ENCODE measurements at places on chromosomes 16 and 17.

- no peak for DNase-seq
Observed at GRCh38 chr17:7947651-7948050, 15.6 kb downstream of the CNTROB start.

GRCh38 chr16:27728691-27729090, 178.7 kb downstream of the KATNIP start:
- DNase-seq, result no peak

DNA sequence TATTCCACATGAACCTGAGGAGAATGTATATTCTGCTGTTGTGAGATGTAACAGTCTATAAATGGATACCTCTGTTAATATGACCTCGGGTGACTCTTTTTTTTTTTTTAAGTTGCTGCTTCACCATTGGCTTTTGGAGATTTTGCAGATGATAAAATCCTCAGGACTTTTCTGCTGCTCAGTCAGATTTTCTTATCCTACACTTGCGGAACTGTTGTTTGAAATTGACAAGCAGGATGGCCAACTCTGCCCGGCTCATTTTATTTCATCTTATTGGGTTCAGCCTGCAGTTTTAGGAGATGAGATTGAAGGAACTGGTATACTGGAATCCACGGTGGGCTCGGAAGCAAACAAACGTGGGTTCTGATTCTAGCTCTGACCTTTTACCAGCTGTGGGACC, 19.3 kb downstream of the IL4R start:
- no peak for DNase-seq

GRCh38 chr17:520447-521182, 168.0 kb upstream of the RPH3AL start:
- DNase-seq, result no peak

- no peak for DNase-seq
Observed at GRCh38 chr17:8916466-8916865, 49.0 kb upstream of the PIK3R6 start.

- no peak for DNase-seq
Observed at GRCh38 chr17:76682296-76682695, 28.5 kb downstream of the MXRA7 start.

DNA sequence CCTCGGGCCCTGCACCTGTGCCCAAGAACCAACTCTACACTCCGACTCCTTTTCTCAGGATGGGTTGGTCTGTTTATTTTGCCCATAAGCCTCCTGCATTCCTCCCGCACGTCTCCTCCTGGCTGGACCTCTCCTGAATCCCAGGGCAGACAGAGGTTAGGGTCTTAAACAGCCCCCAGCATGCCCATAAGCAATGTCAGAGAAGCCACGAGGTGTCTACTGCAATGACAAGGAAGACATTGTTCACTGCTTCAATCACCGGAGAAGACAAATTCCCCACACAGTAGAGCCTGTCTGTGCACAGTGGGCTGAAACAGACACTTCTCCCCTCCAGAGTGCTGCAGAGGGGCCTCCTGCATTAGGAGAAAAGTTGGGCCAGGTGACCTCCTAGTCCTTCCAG, 230.6 kb upstream of the RPL38 start:
- no peak for DNase-seq

- no peak for DNase-seq
Observed at GRCh38 chr16:8127070-8127469, 463.2 kb downstream of the TMEM114 start.

DNA sequence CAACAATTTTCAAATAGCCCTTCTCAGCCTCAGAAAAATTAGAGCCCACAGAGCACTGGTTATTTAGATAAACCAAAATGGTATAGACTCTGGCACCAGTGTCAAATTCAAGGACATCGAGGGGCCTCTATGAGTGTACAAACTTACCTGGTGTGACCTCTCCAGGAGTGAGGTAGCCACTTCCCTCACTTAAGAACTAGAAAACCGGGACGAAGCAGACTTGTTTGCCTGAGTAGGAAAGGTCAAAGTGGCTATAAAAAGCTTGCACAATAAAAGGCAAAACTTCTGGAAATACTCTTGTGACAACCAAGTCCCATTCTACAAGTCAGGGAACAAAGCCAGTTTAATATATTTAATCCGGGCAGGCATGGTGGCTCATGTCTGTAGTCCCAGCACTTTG, 39.2 kb upstream of the PRSS54 start:
- no peak for DNase-seq

- no peak for DNase-seq
Observed at GRCh38 chr16:47016700-47017133, 43.2 kb upstream of the DNAJA2 start.

DNA sequence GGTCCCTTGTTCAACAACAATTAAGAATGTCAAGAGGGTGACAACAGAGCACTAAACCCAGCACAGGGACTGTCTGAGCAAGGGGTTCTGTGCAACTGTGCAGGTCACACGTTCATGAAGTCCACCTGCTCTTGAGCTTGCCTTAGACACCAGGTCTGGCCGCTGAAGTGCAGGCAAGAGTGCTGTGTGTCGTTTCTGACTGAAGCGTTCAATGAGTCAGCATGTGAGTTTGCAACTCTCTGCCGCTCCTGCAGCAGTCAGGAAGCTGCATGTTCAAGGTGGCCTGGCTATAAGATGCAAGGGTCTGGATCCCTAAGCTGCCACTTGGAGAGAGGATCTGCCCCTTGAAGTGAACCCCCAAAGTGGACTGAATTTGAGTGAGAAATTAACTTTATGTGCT, 332.7 kb upstream of the HSBP1 start:
- DNase-seq, result no peak

- DNase-seq, result no peak
Observed at GRCh38 chr16:20901436-20902112, 1.0 kb downstream of the LYRM1 start.

DNA sequence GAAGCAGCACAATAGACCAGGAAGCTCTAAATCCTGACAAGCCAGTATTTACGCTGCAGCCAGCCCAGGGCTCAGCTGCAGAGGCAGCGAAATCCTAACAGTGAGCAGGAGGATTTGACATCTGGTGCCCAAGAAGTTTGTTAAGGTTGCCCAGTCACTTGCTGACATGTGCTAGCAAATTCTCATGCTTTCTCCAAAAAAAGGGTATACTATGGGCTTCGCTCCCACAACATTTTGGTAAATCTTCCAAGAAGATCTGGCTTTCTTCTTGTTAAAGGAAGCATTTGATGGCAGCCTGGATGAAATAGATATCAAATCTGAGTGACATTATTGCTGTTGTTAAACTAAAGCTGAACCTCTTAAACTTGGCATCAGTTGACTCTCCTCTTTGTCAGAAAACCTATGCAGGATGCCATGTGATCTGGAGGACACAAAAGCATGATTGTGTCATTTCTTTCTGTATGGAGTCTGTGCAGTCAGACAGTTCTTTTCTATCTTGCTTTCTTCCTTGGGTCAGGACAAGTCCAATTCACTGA, 949.7 kb upstream of the RBFOX1 start:
- no peak for DNase-seq

- DNase-seq, result no peak
Observed at GRCh38 chr17:1730326-1731193, 6.1 kb downstream of the WDR81 start.

- no peak for DNase-seq
Observed at GRCh38 chr16:85612191-85612800, 826 bp upstream of the GSE1 start.

DNA sequence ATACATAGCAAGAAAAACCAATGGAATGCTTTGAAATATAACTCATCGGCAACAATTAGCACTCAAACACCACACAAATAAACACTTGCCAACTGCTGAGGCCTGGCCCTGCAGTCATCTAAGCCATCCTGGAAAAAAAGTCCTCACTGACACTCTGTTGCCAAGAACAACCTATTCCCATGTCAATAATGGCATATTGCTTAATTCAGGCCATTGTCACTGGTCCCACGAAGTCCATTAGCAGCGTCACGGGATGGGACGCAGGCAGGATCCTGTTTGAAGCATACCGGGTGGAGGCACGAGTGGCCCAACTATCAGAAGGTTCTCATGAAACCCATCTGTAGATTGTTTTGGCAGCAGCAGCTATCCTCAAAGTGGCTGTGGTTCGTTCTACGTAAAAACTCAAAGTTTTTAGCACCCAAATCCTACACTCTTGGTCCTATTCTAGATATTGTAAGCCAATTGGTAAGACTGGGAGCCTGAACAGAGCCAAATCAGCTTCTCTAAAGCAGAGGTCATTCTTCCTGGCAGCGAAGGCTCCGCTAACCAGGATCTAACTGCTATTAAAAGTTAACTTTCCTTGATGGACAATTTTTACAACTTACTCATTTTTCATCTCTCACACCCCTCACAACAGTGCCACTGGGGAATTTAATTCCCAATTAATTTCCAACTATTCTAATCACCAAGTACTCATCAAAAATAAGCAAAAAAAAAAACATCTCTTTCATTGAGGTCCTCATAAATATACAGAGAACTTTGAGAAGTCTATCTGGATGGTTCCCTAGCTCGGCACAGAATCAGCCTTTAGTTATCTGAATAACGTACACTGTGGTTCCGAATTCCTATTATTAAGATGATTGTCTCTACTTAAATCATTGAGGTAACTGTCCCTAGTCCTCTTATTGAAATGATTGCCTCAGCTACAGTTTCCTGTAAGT, 91.5 kb downstream of the ZFHX3 start:
- no peak for DNase-seq

GRCh38 chr16:57541754-57542435, 548 bp upstream of the ADGRG5 start:
- DNase-seq, result no peak

DNA sequence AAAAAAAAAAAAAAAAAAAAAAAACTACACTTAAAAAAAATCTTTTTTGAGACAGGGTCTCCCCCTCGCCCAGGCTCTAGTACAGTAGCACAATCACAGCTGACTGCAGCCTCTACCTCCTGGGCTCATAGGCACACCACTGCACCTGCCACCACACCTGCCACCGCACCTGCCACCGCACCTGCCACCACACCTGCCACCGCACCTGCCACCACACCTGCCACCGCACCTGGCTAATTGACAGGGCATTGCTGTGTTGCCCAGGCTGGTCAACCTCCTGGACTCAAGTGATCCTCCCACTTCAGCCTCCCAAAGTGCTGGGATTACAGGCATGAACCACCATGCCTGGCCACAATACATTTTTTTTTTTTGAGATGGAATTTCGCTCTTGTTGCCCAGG, 17.6 kb upstream of the WDR45B start:
- DNase-seq, result no peak

GRCh38 chr16:6231398-6231797, 1101.2 kb upstream of the RBFOX1 start:
- no peak for DNase-seq

GRCh38 chr17:17757391-17757791, 76.1 kb downstream of the RAI1 start:
- DNase-seq, result no peak

DNA sequence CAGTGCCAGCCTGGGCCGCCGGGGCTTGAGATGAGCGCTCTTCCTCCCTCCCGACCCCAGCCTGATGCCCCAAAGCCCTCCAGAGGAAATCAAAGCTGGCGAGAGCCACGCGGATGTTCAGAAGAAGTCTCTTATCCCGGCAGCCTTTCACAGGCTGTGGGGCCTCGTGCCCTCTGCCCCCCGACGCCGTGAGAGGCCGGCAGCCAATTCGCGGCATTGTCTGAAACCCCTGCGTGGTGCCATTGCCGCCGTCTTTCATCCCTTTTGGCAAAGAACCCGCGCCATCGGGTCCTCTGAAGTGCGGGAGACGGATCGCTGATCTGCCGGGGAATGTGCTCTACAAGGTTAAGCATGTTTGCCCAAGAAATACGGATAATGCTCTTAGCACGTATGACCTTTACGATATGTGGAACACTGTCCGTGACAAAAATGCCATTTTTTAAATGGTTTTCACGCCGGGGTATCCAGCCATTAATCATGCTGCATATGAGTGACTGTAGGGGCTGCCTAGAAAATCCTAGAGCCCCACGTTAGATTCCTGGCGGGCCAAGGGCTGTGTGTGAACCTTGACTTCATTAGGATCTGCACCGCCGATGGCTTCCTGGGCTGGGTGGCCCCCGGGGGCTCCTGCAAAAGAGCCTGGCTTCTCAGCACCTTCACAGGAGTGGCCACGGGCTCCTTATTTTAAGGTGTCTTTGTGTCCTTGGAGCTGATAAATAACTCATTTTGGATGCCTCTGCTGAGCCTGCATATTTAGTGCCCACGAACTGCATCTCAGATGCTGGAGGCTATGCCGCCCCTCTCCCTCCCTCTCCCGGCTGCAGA, 165.1 kb upstream of the TNRC6C start:
- no peak for DNase-seq

GRCh38 chr16:85428168-85428898, 184.8 kb upstream of the GSE1 start:
- no peak for DNase-seq

DNA sequence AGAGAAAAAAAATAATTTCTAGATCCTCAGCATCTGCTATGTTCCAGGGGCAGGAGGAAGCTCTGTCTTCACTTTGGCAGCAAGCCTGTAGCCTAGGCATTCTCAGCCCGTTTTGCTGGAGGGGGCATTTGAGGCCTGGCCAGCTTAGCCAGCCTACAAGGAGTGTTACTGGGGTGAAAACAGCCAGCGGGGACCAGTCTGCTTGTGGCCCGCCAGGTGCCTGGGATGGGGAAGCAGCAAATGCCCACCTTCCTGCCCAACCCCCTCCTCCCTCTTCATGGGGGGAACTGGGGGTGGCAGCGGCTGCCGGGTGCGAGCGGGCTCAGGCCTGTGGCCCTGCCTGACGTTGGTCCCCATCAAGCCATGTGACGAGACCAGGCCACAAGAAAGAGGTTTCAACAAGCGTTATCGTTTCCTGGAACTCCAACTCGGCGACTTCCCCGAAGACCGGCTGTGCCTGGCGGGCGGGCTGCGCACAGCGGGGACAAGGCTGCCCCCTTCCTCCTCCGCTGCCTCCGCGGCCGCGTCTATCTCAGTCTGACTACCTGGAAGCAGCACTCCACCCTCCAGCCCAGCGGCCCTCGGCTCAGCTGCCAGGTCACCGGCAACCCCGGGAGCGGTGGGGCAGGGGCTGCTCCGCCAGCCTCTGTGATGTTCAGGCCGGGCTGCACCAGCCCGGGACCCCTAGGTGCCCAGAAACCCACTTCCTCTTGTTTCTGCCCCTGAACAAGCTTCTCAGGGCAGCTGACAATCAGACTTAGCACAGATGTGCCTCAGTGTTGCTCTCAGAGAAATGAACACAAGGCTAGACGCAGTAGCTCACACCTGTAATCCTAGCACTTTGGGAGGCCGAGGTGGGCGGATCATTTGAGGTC, 22.9 kb downstream of the SOCS1 start:
- DNase-seq, result peak; percentile 58

DNA sequence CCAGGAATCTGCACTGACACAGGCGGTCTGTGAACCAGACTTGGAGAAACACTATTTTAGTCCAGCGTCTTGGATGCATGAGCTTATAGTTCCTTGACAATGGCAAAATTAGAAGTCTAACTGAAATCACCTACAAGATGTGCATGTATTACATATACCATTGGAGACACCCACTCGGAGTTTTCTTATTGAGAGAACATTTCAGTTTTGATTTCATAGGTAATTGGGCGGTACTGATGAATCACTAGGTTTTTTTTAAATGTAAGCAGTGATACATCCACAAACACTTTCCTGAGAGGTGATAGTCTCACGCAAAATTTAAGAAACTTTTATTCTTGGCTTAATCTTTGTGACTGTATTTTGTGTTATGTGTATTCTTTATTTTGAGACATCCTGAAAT, 69.8 kb downstream of the PRKCA start:
- no peak for DNase-seq

Data from activated CD8-positive, alpha-beta memory T cell treated with anti-CD3 and anti-CD28 coated beads for 1 hour (primary cell).